ENCODE measurements at places on chromosomes 5 and 9.

DNA sequence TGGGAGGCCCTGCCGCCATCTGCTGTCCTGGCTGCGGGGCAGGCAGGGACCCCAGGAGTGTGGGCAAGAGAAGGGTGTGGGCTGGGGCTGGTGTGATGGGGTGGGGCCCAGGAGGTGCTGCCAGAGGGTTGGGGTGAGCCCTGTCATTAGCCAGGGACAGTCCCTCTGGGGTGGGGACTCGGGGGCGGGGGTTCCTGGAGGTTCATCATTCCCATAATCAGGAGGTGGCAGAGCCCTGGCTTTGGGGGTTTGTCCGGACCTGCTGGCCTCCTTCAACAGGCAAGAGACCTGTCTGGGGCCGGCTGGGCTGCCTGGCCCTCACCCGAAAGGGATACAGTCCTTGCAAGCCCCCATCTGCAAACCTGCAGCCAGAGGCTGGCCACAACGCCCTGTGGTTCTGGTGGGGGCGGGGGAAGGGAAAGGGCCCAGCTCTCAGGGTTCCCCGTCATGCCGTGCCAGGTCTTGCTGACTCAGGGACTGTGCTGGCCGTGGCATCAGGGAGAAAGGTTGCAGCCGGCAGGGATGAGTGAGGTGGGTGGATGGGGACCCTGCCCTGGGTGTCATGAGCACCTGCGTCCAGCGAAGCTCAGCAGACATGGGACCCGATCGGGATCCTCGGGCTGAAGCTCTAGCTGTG is 65.2 kb downstream of the MRPL36 start:
- no peak for DNase-seq

GRCh38 chr9:12613071-12613470 is 80.1 kb upstream of the TYRP1 start:
- DNase-seq = no peak

- peak; percentile 45 for DNase-seq
Measured at GRCh38 chr5:142108432-142109330, at the start of gene NDFIP1. TSS of gene NDFIP1 (plus strand) at chr5:142108779. CDS start at chr5:142108975, 196 bp downstream.

GRCh38 chr9:126374366-126374781 is 47.7 kb downstream of the MVB12B start:
- DNase-seq = no peak
